ENCODE measurements at places on chromosomes 7 and 10.
A peak's percentile ranks its signal among the peaks of the same experiment; 100 is the strongest.

- no peak for DNase-seq
Observed at GRCh38 chr7:154324196-154324595, 272.0 kb downstream of the DPP6 start.

GRCh38 chr10:103592186-103593021, 98.9 kb downstream of the NEURL1 start:
- DNase-seq, result peak; percentile 45

- no peak for DNase-seq
Observed at GRCh38 chr7:68429411-68430117, 1168.7 kb upstream of the AUTS2 start.

- DNase-seq, result no peak
Observed at GRCh38 chr7:146645383-146645976, 528.9 kb downstream of the CNTNAP2 start.

- no peak for DNase-seq
Observed at GRCh38 chr7:39410582-39410981, 155.6 kb upstream of the YAE1 start.

DNA sequence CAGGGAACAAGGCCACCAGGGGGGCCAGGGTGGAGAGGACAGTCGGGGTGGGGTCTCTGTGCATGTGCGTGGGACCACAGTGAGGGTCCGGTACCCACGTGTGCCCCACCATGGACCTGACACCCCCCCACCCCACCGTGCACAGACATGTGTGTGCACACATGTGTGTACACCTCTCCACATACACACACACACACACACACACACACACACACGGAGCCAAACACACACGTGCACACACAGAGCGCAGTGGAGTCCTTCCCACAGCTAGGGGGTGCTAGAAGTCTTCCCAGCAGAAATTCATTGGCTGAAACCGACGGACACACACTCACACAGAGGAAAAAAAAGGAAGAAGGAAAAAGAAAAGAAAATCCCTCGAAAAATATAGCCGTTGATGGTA, 42.8 kb upstream of the GNA12 start:
- DNase-seq, result peak; percentile 68

DNA sequence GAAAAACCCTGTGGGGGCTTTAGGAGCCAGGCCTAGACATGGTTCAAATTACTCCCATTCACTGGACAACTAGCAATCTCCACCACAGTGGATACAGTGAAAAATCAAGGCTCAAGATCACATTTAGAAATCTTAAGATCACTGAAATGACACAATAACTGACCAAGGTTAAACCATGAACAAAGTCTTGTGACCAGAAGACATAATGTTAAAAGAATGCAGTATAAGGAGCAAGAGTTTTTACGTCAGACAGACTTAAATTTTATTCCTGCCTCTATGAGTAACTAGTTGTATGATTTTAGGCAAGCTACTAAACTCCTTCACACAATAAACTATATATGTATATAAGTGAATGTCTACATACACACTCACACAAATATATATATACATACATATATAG, 68.5 kb downstream of the MICU1 start:
- no peak for DNase-seq

DNA sequence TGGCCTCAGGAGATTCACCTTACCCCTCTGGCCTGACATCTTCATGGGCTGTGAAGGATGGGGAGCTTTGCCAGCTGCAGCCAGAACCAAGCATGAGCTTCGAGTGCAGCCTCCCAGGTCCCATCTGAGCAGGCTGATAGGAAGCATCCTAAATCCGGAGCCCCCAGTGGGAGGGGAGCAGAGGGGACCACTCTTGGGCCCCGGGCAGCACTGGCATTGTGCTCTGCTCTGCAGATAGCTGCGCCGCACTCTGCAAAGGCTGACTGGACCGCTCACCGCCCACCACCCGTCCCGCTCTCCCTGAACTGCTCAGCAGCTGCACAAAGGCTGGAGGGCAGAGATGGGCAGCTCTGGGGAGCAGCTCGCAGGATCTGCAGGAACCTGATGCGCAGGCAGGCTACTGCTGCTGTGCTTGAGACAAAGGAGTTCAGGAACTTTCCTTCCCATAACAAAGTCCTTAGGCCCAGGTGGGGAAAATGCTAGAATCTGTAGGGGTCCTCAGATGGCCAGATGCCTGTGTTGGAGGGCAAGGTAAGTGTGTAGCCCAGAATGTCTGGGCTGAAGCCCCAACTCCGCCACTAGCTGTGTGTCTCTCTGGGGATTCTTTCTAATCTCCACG, 51.8 kb downstream of the ARHGAP22 start:
- no peak for DNase-seq

GRCh38 chr7:108234971-108235450, 104.8 kb upstream of the LAMB4 start:
- no peak for DNase-seq

DNA sequence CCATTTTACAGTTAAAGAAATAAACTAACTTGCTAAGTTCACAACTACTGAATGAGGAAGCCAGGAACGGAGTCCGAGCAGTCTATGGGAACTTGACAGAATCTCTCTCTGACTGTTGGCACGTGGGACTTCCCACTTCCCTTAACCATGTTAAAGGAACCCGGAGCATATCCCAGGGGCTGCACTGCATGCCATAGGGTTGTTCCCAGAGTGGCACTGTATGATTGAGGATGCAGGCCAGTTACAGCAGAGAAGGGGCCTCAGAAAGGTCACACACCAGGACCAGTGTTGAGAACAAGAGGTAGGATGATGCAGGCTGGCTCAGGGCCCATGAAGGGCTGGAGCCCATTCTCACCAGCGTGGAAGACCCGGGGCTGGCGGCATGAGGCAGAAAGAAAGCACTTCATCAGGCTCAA, 201.8 kb downstream of the NSUN6 start:
- no peak for DNase-seq

GRCh38 chr10:77256346-77256745, 381.3 kb downstream of the KCNMA1 start:
- DNase-seq, result no peak

DNA sequence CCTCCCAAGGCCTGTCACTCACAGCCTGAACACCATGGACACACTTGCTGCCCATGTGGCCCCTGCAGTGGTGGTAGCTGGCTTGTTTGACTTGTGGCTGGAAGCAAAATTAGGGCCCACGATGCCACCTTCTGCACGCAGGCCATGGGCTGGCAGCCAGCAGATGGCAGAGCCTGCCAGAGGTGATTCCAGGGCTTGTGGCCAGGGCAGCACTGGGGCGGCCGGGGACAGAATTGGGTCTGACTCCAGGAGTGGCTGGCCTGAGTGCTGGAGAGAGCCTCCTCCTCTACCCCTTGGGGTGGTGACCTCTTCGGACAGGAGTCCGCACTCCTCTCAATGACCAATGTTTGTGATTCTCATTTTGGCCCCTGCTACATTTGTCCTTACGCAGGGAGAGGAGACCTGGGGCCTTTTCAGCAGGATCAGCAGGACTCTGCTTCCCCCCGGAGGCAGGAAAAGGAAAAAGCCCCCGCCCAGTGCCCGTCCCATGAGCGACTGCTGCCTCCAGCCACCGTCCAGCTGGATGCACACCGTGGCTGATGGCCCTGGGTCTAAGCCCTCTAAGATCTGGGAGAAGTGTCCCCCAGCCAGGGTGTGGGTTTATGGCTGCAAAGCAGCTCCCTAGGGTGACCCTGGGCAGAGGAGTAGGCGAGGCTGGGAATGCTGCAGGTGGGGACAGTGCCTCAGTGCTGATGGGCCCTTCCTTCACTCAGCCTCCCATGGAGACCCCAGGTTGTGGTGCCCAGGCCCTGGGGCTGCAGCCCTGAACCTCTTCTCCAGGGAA, 26.5 kb downstream of the DNAJB12 start:
- DNase-seq, result no peak

GRCh38 chr10:120713573-120714205, 137.5 kb upstream of the WDR11 start:
- no peak for DNase-seq

- no peak for DNase-seq
Observed at GRCh38 chr7:99395616-99396327, 12.6 kb downstream of the PDAP1 start.

- no peak for DNase-seq
Observed at GRCh38 chr10:62885684-62886461, 69.7 kb upstream of the EGR2 start.

GRCh38 chr10:63260860-63261251, 127.7 kb downstream of the NRBF2 start:
- DNase-seq, result no peak

DNA sequence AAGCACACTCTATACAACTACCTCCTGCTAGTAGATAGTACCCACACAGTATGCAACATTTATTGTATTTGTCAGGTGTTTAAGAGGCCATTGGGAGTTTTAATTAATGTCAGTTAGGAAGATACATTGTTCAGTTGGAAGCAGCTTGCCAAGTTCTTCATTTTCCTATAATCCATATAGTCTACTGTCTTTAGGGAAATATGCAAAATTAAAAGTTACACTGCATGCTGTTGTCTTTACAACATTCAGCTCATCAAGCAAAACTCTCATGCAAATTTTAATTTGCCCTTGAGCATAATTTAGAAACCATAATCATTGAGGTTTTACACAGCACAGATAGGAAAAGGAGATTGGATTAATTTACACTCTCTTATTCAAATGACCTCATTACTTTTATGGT, 17.4 kb downstream of the FOXP2 start:
- no peak for DNase-seq

Data from stimulated activated CD4-positive, alpha-beta T cell treated with anti-CD3 and anti-CD28 coated beads, Interleukin-2, amount 100 ng/mL, for 24 hours (primary cell).